ENCODE measurements at places on chromosomes 2 and 18.

DNA sequence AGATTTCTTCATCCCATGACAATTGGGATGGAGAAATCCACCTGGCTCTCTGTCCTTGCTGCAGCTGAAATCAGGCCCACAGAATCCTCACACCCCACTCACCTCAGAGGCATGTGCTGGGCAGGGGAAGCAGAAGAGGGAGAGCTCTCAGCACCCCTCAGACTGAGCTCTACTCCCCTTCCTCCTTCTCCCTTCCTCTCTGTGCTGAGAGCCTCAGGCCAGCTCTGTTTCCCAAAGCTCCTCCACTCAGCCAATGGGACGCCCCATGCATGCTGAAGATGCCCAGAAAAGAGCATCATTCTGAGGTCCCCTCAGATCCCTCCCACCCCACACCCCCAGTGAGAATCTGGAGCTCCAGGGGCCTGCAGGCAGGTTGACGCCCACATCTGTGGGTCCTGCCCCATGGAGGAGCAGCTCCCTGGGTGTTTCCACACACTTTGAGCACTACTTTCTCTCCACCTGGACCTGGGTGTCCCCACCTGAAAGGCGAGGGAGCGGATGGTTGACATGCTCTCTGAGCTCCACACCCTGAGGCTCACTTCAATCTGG, 637.7 kb upstream of the ID2 start:
- no peak for DNase-seq

- no peak for DNase-seq
Observed at GRCh38 chr2:86037141-86037794, 68.4 kb downstream of the POLR1A start.

DNA sequence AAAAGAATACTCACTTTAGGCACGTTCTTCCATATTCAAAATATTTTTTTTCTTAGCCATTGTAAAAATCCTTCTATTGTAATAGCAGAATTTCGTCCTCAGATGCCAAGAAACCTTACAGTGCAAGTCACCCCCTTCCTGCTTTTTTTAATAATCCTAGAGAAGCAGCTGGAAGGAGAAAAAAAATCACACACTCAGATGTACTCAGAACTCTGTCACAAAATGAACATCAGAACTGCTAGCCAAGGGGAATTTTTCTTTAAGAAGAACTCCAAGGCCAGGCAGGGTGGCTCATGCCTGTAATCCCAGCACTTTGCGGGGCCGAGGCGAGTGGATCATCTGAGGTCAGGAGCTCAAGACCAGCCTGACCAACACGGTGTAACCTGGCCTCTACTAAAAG, 127.3 kb upstream of the SPATS2L start:
- no peak for DNase-seq

DNA sequence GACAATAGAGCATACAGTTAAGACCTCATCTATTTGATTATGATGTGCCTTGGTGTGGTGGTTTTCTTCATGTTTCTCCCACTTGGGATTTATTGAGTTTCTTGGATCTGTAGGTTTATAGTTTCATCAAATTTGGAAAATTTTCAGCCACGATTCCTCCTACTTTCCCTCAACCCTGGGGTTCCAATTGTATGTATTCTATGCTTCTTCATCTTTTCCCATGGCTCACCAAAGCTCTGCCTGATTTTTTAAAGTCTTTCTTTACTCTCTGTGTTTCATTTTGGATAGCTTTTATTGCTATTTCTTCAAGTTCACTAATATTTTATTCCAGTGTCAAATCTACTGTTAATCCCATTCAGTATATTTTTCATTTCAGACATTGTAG, 132.7 kb downstream of the CTIF start:
- no peak for DNase-seq

- DNase-seq: peak; percentile 9
Observed at GRCh38 chr18:23532848-23533247, 29.5 kb downstream of the RMC1 start.

DNA sequence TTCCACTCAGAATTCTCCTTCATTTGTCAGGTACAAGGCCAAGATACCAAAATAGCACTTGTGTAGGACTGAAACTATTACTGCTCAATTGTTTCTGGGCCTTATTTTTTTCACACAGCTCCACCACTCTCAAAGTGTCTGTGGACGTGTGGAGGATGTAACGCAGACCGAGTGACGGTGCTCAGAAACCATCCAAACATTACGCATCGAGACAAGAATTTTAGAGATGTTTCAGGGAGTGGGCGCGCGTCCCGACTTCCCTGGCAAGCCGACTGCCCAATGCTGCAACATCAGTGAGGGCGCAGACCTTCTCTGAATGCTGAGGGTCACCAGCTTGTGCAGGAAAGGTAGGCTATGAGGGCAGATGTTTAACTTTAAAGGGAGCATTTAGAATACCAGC, 108.4 kb downstream of the GATA6 start:
- DNase-seq: no peak

DNA sequence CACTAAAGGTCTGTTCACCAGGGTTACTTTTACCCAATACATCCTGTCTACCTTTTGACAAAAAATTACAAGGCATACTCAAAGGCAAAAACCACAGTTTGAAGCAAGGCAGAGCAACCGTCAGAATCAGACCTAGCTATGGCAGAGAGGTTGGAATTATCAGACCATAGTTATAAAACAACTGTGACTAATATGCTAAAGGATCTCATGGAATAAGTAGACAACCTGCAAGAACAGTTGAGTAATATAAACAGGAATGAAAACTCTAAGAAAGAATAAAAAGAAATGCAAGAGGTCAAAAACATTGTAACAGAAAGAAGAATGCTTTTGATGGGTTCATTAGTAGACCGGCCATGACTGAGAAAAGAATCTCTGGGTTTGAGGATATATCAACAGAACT, 318.8 kb upstream of the KCNH7 start:
- DNase-seq: no peak

- DNase-seq: no peak
Observed at GRCh38 chr2:232576995-232577394, 26.5 kb downstream of the EIF4E2 start.

GRCh38 chr2:10972683-10973433, 61.1 kb downstream of the KCNF1 start:
- no peak for DNase-seq

- no peak for DNase-seq
Observed at GRCh38 chr2:232787806-232788205, 11.4 kb upstream of the KCNJ13 start.

GRCh38 chr2:202307690-202308089, 42.1 kb downstream of the NOP58 start:
- no peak for DNase-seq

DNA sequence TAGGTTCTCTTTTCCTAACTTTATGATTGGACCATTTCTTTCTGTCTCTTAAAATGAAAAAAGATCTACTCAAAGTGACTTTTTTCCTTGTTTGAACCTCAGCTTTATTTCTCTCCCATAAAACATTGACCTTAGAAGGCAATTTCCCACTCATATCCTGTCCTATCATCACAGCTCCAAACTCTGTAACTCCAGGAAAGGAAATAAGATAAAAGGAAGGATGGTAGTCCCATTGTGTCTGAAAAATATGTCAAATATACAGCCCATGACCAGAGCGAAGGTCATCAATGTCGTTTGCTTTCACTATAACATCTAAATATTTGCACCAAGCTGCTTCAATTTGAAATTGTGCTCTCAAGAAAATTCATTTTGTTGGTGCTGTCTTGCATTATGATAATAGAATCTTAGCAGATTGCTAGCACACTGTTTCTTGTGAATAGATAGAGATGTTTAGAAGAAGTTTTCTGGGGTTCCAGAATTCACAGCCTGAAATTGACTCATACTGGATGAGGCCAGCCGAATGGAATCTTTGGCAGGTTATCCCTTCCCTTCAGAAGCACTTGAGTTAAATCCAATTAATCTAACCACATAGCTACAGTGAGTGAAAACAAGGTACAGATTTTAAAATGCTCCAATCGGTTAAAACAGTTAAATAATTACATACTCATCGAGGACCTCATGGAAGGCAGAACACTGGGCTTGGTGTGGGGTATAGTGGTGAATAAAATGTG, 95.1 kb downstream of the CRIM1 start:
- DNase-seq: no peak

GRCh38 chr2:1742681-1743395, 1.5 kb downstream of the PXDN start:
- peak; percentile 94 for DNase-seq

GRCh38 chr2:63661076-63661475, 72.3 kb downstream of the MDH1 start:
- no peak for DNase-seq

- DNase-seq: no peak
Observed at GRCh38 chr2:165796819-165797530, 2.9 kb upstream of the GALNT3 start.

- DNase-seq: no peak
Observed at GRCh38 chr2:200318940-200319435, 12.5 kb downstream of the SPATS2L start.

- no peak for DNase-seq
Observed at GRCh38 chr2:112793449-112793978, 9.2 kb upstream of the IL1A start.

GRCh38 chr2:144241801-144242200, 278.1 kb downstream of the ZEB2 start:
- no peak for DNase-seq

DNA sequence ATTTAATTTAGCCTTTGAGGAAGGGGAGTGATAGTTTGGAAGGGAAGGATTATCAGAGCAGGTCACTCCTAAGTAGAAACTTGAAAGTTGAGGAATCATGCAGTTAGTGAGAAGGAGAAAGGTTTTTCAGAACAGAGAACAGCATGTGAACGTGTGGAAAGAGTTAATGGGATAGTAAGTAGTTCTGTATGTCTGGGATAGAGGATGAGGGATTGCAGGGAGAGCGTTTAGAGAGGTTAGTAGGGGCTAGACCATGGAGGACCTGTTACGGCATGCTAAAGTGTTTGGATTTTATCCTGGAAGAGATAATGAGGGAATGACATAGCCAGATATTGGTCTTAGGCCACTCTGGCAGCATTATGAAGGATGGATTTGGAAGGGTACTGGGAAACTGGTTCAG, 1.8 kb downstream of the ZNF512 start:
- DNase-seq: no peak

DNA sequence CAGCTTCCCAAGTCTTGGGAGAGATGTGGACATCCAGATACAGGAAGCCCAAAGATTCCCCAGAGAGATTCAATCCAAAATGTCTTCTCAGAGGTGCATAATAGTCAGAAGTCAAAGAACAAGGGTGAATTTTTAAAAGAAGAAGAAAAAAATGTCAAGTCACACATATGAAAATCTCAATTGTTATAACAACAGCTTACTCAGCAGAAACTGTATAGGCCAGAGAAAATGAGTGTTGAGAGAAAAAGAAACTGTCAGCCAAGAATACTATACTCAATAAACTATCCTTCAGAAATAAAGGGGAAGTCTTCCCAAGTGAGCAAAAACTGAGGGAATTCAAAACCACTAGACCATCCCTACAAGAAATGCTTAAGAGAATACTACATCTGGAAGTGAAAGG, 612.9 kb upstream of the POU3F3 start:
- no peak for DNase-seq

DNA sequence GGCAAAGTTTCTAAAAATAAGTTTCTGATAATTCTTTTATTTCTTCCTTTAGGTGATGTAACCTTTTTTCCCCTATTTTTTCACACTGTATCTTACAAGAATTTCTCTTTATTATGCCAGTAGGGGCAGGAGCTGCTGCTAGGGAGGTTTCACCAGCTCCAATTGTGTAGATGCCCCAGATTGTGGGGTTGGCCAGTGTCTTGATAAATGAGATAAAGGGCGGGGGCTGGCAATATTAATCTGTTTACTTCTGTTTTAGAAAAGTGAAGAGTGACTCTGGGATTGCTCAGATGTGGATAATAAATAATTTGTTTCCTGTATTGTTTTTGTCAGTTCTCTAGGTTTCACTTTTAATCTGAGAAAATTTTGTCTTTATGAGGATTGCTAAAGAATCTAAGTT, 190.4 kb downstream of the MC4R start:
- no peak for DNase-seq

All from right kidney (tissue), 9 donors.